ENCODE measurements at places on chromosomes 11 and 22. TPM values are rescaled to one million over a fixed set of nuclear protein-coding genes. Genes with fewer than 3 reads are reported as not detected.
A peak's percentile ranks its signal among the peaks of the same experiment; 100 is the strongest.

DNA sequence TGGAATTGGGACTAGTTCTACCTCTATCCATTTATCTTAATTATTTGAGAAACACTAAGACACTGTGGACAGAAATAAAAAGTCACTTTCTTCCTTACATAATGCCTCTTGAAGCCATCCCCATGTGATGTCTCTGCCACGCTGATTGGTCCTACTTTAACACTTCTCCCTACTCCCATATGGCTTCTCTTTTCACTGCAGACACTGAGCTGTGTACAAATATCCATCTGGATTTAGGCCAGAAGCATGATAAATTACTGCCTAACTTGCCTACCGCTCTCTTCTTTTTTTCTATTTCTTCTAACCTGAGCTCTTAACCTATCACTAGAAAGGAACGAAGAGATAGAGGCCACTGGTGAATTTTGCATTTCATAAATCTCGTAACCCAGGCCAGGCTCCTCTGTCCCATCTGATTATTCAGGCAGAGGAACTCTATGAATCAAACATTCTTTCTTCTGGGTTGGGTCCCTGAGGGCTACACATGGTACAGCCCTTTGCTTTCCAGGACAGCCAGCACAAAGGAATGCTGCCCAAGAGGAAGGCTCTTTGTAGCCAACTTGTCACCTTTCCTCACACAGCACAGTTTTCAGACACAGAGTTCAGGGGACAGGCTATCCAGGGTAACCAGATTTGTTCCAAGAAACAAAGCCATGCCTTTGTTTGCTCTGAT, 878.5 kb upstream of the LRRC4C start:
- no peak for DNase-seq

GRCh38 chr11:84243629-84244263, 957.6 kb upstream of the CCDC90B start:
- no peak for DNase-seq

- DNase-seq = no peak
Measured at GRCh38 chr22:46150655-46151477, 540 bp downstream of the PPARA start.

Gene KCNJ5
- total RNA-seq = not detected

Gene RCOR2
- total RNA-seq = 0.35 TPM

Gene OR52E8
- total RNA-seq = not detected

GRCh38 chr11:29734287-29734686, 282.5 kb downstream of the KCNA4 start:
- no peak for DNase-seq

- DNase-seq = peak; percentile 64
Measured at GRCh38 chr11:102974552-102975280, 19.2 kb upstream of the MMP13 start.

GRCh38 chr22:45574069-45574703, 71.5 kb downstream of the FBLN1 start:
- no peak for DNase-seq

- no peak for DNase-seq
Measured at GRCh38 chr22:26298605-26299310, 129.5 kb downstream of the SEZ6L start.

DNA sequence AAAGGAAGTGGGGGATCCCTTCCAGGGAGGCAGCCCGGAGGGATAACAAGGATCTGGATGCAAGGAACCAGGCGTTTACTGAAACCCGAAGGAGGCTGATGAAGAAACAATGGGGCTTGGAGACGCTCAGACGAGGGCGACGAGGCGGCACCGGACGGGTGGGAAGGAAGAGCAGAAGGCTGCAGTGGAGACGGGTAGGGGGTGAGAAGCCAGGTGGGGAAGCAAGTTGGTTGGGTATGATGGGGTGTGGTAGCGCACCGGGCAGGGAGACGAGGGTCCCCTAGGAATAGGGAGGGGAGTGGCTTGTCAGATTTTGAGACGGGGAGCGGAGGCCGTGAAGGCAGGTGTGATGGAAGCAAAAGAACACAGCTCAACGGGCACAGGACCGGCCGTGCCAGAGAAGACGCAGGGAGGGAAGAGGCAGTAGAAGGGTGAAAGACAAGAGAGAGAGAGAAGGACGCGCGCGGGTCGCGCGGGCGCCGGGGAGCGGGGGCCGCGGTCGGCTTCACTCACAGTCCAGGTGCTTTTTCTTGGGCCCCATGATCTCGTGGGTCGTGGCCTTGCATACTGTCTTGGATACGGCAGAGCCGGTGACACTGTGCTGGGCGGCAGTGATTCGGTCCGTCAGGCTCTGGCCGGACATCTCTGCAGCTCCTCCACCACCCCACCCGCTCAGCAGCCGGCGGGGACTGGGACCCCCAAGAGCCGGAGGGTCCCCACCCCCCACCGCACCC, 579 bp downstream of the PICALM start:
- DNase-seq = no peak

DNA sequence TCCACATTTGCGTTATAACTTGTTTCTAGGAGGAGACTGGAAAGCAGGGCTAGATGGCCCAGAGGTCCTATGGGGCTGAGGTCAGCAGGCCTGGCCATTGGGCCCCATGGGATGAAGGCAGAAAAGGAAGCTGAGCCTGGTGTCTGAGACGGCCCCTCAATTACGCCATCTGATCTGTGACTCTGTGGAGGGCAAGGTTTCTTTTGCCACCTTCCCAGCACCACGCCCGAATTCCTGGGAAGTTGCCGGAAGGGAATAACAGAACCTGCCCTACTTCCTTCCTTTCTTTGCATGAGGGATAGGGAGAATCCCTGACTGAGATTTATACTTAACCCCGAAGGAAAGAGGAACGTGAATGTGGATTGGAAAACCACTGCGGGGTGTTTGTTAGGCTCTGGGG, 118.1 kb downstream of the MPPED1 start:
- no peak for DNase-seq

GRCh38 chr22:45603619-45604018, 68.0 kb upstream of the ATXN10 start:
- DNase-seq = no peak

DNA sequence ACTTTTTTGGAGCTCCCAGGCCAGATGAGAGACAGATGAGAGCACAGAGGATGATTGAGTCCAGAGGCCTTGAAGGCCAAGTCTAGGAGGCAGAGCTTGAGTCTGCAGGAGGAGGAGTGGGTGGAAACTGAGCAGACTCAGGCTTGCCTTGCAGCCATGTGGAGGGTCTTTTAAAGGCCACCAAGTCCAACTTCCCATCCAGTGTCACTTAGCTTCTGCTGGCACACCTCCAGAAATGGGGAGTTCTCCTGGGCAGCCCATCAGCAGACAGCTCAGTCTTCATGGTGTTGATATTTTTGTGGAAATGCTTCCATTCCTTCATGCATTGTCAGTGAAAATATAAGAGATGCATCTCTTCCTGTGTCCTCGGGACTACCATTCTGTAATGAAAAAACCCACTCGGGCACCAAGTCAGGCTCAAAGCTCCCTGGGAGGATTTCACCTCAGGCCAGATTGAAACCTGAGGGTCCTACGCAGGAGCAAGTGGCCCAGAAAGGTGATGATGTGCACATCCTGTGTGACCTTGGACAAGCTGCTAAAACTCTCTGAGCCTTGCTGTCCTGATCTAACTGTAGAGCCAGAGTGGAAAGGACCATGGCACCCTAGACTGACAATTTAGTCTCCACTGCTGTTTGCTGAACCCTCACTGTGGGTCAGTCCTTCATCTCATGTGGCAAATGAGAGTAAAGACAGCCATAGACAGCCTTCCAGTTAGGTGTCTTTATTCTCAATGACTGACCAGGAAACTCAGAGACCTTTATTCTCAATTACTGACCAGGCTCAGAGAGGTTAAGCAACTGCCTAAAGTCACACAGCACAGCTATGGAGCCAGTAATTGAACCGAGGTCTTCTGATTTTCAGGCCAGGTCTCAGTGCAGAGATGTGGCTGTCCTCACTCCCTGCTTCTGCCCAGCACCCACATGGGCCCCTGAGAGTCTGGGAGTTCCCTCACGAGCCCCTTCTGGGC, 2.9 kb upstream of the LRRC32 start:
- no peak for DNase-seq
